Cortex of kidney (tissue), 1 donor: ENCODE measurements at places on chromosomes 3 and 15.

DNA sequence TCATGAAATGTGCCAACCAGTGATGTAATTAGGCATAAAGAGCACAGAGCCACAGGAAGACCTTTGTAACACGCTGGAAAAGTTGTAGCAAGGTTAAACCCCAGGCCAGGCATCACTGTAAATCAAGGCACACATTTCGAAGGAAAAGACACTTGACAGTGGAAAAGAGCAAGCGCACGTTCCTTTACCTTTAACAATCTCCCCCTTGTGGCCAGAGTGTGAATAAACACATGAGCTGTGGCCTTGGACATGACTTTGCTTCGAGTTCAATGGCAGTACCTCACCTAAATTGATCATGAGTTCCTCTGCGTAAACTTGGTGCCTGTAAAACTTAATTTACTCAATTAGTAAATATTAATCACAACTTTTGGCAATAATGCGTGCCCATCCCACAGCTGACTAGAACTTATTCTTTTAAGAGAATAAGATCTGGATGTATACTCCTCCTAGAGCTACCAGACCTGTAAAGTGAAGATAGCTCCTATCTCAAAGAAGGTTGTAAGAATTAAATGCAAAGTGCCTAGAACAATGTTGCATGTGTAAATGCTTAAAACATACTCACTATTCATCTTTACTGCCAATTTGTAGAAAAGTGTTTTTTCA, 757.0 kb upstream of the NECTIN3 start:
- DNase-seq: no peak

GRCh38 chr3:184596233-184596632, 34.6 kb downstream of the EPHB3 start:
- no peak for DNase-seq

DNA sequence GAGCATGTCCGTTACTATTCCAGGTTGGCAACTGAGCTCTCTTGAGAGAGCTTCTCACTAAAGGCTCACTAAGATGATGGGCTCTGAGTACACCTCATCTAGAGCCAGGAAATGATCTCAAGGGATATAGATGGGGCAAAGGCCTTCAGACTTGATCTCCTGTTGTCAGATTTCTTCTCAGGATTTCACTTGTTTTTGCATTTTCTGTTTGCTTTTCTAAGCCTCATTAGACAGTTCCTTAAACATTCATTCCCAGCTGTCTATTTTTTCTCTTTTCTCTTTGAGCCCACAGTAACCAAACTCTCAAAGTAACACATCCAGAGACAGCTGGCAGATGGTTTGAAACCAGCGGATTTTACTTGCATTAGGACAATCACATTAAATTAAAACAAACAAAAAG, 28.4 kb upstream of the ARL8B start:
- DNase-seq: no peak

- no peak for DNase-seq
Observed at GRCh38 chr3:117114517-117115265, 405.1 kb downstream of the TUSC7 start.

- no peak for DNase-seq
Observed at GRCh38 chr3:133578548-133579191, 5.2 kb downstream of the CDV3 start.

DNA sequence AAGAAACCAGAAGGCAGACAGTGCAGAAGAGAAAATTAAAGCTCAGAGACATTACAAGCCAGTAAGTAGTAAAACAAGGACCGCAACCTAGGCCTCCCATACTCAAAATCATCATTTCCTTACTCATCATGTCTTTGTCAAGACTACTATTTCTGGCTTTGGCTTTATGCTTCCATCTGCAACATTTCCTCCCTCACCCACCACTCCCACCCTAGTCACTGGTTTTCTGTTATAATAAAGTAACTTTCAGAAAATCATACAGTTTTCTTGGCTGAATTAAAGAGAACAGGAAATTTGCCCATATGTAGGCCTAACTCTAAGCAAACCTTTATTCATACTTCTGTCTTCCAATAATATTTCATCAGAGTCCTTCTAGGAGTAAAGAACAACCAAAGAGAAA, 247.6 kb upstream of the RORA start:
- DNase-seq: no peak

DNA sequence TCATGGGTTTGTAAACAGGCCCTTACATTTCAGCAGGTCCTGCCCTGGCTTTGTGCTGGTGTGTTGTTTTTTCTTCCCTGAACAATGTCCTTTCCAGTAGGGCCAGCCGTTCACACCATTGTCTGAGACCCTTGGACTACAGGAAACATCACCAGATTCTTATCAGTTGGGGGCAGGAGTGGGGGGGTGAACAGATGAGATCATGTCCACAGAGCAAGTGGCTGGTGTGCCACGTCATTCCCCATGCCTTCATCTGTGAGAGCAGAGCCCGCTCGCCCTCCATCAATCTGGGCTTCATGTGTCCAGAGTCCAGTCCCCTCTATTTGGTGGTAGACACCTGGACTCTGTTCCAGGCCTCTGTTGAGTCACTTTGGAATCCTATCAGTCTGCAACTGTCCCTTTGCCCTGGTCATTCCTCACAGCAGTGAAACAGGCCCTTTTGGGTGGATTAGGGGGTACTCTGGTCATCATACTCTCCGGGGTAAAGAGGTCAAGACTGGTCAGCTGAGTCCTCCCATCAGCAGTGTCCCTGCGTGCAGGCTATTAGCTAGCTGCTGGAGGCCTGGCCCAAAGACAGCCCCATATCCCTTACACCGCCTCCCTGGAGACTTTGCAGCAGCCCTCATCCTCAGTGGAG, 15.0 kb downstream of the SEMA3G start:
- DNase-seq: no peak

- DNase-seq: no peak
Observed at GRCh38 chr3:62178739-62179600, 194.4 kb downstream of the FEZF2 start.

DNA sequence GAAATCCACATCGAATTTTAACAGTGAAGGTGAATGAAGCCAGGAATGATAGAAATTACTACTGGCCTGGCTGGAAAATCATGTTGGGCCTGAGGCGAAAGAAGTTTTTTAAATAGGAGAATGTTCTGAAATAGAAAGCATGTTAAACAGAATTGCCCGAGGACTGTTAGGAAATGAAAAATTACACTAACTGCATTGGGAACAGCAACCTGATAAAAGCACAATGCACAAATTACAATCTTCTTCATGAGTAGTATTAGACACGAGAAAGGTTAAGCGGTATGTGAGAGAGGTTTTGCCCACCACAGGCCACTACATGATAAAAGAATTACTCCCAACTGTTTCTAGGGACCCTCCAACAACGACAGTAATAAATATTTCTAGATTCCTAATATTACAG, 18.9 kb downstream of the GBE1 start:
- DNase-seq: no peak

- DNase-seq: no peak
Observed at GRCh38 chr3:187997490-187997889, 156.5 kb upstream of the LPP start.

- DNase-seq: no peak
Observed at GRCh38 chr3:30155755-30156154, 450.6 kb upstream of the TGFBR2 start.

GRCh38 chr3:48405971-48406370, 23.9 kb downstream of the PLXNB1 start:
- DNase-seq: no peak

- DNase-seq: no peak
Observed at GRCh38 chr15:91854639-91854990, 1.1 kb downstream of the SLCO3A1 start.

- DNase-seq: no peak
Observed at GRCh38 chr15:38849046-38849445, 284.4 kb upstream of the RASGRP1 start.

DNA sequence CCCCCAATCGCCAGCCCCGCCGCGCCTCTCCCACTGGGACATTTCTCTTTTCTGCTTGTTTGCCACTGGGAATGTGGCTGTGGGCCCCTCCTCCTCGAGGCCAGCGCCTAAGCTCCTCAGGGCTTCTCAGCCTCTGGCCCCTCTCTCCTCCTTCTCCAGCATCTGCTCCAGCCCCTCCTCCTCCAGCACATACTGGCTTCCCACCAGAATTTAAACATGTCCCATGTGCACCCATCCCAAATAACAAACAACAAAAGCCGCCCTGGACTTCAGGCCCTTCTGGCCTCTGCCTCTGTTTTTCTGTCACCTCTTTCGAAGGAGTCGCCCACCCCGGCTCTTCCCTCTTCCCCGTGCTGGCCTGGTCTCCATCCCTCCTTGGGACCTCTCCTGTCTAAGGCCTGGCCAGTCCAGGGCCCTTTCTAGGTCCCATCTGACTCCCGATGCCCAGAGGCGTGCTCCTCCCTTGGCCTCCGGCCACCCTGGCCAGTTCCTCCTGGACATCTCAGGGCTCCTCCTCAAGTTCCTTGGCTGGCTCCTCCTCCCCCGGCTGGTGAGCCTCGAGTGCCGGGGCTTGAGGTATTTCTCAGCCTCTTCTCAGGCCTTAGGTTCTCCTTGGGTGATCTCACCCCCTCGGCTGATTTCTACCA, 94.6 kb upstream of the SLC6A6 start:
- DNase-seq: no peak

- DNase-seq: no peak
Observed at GRCh38 chr3:3333571-3333970, 154.1 kb upstream of the CRBN start.

DNA sequence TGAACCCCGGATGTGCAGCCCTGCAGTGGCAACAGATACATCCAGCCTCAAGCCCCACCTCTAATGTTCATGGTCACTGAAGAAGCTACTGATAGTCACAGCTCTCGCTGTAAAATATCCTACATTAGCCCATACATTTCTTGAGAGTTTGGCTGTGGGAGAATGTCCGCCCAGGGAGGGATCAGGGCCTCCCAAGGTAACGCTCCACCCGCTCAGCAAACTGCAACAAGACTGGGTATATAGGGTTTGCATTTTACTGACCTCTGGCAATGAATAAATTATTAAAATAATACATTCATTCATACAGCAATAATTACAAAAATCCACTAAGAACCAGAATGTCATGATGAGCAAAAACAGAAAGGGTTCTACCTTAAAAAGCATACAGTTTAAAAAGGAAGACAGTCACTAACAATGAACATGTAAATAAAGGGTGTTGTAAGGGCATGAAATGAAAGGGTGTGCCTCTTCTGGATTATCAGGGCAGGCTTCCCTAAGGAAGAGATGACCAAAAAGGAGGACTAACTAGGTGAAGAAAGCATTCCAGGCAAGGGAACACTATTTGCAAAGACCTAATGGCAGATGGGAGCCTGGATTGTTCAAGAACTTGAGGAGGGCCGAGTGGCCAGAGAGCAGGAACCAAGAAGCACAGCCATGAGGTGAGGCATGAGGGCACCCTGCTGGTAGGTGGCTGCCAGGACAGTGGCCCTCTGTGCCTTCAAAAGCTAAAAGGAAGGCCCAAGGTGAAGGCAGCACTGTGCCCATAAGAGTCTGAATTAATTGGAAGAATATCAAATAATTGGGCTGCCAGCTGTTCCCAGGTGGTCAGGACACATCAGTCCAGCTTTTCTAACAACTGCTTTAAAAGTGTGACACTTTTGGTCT, 28.1 kb upstream of the CTDSPL start:
- DNase-seq: no peak

- DNase-seq: no peak
Observed at GRCh38 chr3:94217406-94217805, 154.5 kb downstream of the NSUN3 start.

DNA sequence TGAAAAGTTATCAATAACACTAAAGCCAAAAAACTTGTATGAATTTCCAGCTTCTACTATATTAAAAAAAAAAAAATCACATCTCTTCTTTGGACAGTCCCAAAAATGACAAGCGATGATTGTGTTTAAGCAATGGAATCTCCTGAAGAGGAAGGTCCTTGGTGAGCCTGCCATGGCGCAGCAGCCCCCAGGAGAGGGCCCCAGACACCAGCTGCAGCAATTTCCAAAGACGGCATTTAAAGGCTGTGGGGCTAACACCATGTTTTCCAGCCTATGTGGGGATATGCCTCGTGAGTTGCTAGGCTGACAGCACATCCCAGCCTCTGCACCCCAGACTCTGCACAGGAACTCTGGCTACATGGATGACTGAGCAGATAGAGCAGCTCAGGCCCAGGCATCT, 14.7 kb downstream of the SKIC8 start:
- DNase-seq: no peak

GRCh38 chr3:99910752-99911290, 93.2 kb downstream of the CMSS1 start:
- DNase-seq: no peak

DNA sequence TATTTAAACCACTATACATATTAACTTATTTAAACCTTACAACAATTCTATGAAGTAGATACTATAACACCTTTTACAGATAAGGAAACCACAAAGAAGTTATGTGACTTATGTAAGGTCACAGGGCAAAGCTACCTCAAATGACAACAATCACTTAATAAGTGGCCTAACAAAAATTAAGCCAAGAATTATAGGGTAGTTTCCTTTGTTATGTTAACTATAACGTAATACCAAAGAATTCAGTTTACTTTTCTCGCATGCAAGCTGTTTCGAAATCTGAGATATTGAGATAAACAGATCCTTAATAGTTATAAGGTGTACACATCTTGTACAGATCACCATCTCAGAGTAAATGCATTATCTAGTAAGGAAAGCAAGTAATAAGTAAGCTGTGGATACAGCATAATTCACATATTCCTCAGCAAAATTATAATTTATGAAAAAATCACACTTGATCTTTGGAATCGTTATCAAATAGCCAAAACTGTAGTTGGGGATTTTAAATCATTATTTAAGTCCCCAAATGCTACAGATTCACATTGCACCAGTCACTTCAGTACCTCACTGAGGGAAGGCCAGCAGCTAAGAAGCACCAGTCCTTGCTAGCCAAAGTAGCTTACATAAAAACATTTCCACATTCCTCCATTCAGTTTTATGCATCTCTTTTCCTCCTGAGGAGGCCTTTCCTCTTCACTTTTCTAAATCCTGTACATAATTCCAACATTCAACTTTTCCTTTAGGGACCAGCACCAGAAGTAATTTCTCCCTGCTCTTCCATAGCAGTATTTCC, 226.8 kb downstream of the TBC1D5 start:
- no peak for DNase-seq

GRCh38 chr3:168973206-168973605, 690.3 kb downstream of the MECOM start:
- no peak for DNase-seq

DNA sequence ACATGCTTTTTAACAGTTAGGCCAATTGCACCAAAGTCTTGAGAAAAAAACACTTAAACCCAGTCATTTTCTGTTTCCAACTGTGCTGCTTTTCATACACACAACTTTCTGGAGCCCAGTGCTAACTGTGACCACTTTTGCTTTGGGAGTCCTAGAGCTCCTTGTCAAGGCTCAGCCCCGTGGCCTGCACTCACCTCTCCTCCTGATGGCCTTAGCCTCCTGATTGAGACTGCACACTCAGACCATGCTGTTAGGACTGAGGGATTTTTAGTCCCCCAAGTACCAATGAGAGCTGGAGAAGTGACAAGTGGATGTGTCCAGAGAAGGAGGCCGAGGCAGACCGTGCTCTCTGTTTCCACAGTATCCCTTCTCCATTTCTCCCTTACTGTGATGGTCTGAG, 15.2 kb upstream of the RARRES1 start:
- DNase-seq: no peak

- DNase-seq: no peak
Observed at GRCh38 chr3:30826531-30826942, 67.9 kb downstream of the GADL1 start.

GRCh38 chr3:57778494-57778893, 22.4 kb downstream of the SLMAP start:
- no peak for DNase-seq
